ENCODE measurements at places on chromosomes 3 and 15. TPM values are rescaled to one million over a fixed set of nuclear protein-coding genes. Genes with fewer than 3 reads are reported as not detected.

- no peak for DNase-seq
Observed at GRCh38 chr3:136251511-136251910, 1.4 kb downstream of the PCCB start.

DNA sequence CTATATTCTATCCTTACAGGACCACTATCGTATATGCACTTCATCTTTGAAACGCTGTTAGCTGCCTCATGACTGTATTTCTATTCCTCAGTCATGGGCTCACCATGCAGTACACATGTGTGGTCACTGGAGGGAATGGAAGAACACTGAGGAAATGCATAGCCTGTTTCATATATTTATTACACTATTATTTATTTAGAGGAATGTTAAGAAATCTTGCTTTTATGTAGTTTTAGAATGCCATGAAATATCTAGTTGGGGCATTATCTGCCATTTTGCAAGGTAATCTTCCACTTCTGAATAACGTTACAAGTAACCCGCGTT, 155.7 kb downstream of the IGF1R start:
- DNase-seq: no peak

The PSTPIP1 gene
- total RNA-seq: 0.62 TPM

The DPPA2 gene
- total RNA-seq: not detected

GRCh38 chr3:140223631-140224030, 288.6 kb downstream of the CLSTN2 start:
- DNase-seq: no peak

- DNase-seq: no peak
Observed at GRCh38 chr3:138361561-138361971, 13.2 kb downstream of the MRAS start.

DNA sequence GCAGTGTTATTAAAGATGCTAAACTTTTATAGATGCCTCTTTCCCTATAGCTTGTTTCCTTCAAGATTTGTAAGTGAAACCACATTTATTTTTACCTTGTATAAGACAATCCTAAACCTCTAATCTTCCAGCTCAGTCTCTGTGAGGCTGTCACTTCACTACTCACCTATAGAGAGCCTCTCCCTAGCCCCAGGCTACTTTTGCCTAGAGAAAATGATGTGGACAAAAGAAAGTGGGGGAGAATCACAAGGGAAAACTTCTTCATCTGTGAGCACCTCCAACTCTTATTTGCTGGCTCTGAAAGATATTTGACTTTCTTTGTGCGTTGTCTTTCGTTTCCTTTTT, 74.9 kb upstream of the SCN5A start:
- no peak for DNase-seq

DNA sequence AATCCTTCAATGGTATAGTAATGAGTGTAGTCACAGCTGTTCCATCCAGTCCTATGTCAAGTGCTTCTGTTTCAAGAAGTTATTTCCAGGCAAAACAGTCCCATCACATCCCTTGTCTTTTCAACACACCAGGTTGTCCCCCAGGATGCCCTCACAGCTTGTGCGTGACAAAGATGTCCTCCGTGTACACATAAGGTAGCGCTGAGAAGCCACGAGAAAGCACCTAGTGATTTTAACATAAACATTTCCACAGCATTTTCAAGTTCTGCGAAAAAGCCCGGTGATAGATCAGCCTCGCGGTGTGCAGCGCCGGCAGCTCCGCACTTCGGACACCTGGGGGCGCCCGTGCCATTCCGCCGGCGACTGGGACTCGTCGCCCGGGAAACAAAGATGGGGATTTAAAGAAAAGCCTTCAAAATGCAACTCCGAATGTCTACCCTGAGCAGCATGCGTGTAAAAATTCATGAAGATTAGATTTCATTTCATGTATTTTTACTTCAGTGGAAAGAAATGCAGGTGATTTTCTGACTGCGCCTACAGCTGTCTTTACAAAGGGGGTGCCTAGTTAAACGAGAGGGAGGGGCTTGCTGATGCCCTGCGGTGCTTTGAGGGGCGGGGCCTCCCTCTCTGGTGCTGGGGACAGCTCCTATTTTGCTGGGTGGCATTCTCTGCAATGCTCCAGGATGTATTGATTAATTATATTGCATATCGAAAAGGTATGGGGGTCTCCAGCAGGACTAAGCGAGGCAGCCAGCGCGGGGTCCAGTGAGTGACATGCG, 49.9 kb downstream of the KY start:
- DNase-seq: peak; percentile 55

DNA sequence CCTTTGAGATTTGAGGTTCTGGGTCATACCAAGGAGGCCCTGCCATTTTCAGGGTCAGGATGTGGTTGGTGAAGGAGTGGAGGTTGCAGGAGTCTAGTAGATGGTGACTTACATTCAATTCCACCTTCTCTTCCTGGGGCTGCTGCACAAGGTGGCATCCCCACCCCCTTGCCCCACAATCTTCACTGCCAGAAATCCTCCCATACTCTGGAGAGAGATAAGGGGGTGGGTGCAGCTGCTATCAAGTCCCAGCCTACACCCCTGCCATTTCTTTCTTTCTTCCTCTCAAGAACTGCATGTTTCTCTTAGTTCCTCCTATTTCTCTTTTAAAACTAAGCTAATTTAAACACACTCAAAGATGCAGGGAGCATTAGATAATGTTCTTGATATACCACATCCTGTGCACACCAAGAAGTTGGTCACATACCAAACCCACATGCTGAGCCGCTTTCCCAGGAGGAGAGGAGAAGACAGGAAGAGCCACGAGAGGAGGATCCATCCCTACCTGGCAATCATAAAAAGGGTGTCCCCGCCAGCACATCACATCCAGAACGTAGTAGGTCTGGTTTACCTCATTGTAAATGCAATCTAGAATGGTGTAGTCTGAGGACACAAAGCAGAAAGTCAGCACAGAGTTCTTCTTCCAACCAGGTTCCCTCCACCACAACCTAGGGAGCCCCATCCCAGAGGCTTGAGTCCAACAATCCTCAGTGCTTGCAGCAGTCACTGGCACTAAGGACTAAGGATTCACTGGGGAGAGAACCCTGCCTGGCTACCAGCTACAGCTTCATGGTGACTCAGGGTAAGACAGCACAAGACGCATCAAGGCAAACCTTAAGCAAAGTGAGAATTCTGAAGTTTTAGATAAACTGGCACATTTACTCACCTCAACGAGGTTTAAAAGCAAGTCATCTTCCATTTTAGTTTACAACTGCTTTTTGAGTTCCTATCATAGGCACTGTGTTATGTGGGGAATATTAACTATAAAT, 18.5 kb downstream of the SNUPN start:
- DNase-seq: no peak

DNA sequence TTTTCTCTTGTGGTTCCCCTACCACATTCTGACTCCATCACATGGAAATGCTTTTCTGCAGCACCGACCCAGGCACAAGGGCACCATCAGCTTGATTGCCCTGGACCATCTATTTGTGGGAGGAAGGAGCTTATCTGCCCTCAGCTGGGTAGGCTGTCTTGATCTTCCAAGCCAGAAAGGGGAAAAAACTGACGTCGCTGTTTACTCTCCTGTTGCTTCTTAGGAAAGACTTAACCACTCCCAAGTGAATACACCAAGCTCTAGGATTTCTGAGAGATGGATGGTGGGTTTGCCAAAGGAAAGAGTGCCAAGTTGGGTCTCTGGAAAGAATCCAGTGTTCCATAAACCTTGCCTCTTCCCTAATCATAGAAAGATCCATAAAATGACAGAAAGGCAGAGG, 4.0 kb downstream of the TNFAIP8L3 start:
- no peak for DNase-seq

GRCh38 chr3:110352841-110353604, 718.6 kb upstream of the NECTIN3 start:
- DNase-seq: no peak

The DNAH12 gene
- 0.62 TPM for total RNA-seq

GRCh38 chr15:69679623-69680228, 227.1 kb downstream of the RPLP1 start:
- no peak for DNase-seq

GRCh38 chr3:142983318-142983717, 18.1 kb upstream of the U2SURP start:
- DNase-seq: no peak

- no peak for DNase-seq
Observed at GRCh38 chr3:182782149-182782548, 11.2 kb upstream of the ATP11B start.

DNA sequence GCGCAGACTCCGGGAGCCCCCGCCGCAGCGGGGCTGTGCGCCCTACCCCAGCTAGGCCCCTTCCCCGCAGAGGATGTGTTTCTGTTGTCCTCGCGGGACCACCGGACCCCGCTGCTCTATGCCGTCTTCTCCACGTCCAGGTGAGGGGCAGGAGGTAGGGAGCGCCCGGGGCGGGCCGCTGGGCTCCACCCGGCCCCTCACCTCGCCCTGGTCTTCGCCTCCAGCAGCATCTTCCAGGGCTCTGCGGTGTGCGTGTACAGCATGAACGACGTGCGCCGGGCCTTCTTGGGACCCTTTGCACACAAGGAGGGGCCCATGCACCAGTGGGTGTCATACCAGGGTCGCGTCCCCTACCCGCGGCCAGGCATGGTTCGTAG, 4.7 kb downstream of the SEMA3B start:
- DNase-seq: no peak

The CYFIP1 gene
- 83.3 TPM for total RNA-seq

DNA sequence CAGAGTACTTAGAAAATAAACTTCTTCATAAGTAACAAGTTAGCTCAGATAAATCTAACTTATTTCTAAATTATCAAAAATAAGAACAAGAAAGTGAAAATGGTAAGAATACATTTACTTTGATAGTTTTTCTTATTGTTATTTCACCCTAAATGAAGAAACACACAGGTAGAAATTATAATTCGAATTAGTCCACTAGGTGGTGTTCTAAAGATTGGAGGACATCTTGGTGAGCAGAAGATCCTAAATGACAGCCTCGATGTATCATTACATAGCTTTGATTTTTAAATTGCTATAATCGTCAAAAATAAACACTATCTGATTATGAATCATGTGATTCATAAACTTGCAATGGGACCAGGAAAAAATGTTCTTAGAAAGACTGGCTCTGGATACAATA, 280.8 kb upstream of the UBE2E2 start:
- no peak for DNase-seq

GRCh38 chr3:116445311-116445841, at the start of gene LSAMP:
Gene LSAMP, minus strand, starts transcription at chr3:116445487.
- DNase-seq: peak; percentile 72

GRCh38 chr3:131326307-131326706, 55.3 kb upstream of the NUDT16 start:
- DNase-seq: no peak

DNA sequence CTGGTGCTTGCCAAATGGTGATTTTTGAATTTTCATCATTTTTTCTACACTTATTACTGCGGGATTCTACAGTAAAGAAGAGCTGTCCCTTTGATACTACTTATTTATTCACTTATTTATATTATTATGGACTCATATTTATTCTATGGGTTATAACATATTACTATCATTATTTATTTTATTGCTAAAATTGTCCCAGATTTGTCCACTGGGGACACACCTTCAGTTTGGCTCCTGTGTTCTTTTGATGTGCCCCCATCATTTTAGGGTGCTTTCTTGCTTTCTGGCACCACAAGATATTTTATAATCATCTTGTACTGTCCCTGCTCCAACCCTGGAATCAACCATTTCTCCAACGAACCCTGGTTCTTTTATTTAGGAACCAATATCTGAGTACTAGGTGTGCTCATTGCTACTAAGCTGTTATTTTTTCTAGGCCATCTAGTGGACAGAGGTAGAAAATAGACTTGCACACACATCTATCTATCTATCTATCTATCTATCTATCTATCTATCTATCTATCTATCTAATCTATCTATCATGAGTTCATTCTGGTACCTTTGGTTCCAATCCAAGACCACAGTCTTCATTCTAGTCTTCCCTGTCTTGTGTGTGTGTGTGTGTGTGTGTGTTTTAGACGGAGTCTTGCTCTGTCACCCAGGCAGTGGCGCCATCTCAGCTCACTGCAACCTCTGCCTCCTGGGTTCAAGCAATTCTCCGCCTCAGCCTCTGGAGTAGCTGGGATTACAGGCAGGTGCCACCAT, 16.0 kb downstream of the SLC22A14 start:
- no peak for DNase-seq

The ZSCAN2 gene
- total RNA-seq: 32.6 TPM

The PGBD4 gene
- 6.2 TPM for total RNA-seq

DNA sequence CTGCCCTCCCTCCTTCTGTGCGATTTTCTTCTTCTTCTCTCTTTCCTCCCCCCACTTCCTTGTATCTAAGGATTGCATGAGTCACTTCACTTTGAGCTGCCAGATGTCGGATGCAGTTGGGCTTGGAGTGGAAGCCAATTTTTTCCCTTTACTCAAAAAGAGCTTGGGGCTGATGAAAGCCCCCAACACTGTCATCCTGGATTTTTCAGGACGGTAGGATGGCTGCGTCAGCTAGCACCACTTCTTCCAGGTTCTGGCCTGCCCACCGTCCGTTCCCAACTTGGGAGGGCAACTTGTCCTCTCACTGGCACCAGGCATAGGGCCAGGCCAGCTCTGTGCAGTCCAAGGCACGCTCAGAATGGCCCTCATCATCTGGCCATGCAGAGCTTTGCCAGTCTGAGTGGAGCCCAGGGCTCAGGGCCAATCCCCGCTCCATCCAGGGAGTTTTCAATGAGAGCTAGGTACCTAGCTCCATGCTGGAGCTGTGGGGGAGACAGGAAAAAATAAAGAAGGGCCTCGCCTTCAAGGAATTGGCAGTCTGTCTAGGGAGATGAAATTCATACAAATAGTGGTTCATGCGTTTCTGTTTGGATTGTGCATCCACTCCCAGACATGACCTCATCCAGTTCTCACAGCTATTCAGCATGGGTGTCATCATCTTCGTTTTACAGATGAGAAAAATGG, 47.7 kb upstream of the INSYN1 start:
- peak; percentile 76 for DNase-seq

GRCh38 chr15:67456677-67457529, 64.0 kb upstream of the C15orf61 start:
- peak; percentile 18 for DNase-seq

The MASP1 gene
- total RNA-seq: 17.2 TPM

DNA sequence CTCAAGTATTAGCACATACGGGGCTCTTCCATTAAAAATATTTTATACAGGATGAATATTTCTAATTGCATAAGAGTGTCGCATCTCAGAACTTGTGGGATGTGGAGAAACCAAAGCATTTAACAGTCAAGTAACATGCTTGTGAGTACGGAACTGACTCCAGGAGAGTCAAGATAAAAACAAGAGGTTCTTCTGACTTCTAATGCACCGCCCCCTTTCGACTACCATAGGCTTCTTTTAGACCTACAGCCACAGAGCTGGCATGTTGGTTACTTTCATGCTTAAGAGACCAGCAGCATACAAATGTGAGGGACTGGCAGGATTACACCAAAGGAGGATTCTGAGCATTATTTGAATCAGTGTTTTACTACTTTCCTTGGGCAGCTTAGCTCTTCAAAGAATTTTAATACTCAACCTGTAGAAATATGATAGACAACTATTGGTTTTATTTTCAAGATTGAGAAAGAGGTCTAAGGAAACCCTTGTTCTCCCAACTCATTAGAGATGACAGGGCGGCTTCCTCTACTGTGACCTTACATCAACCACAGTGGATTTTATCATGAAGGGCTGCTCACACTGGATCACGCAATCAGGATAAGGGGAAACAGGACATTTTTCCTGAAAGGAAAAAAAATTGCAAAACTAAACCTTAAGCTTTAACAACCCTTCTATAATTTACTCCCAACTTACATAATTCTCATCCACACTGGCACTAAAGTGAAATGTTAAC, 14.0 kb downstream of the ETV5 start:
- DNase-seq: no peak

The CILP gene
- 0.31 TPM for total RNA-seq

The CACNA1D gene
- 14.0 TPM for total RNA-seq

GRCh38 chr3:48301800-48302166, 31.7 kb downstream of the SPINK8 start:
- DNase-seq: peak; percentile 4

GRCh38 chr3:151431940-151432339, 28.9 kb downstream of the IGSF10 start:
- DNase-seq: no peak

GRCh38 chr3:161567577-161568361, 71.2 kb downstream of the OTOL1 start:
- no peak for DNase-seq
